Inflammatory macrophage treated with lipopolysaccharide for 1 hour (primary cell): ENCODE measurements at places on chromosomes 12 and 14.

GRCh38 chr12:1865284-1865866, 45.0 kb downstream of the LRTM2 start:
- DNase-seq: no peak

- peak; percentile 37 for DNase-seq
These were observed 55.7 kb downstream of the LIN52 start for GRCh38 chr14:74140374-74140850.

DNA sequence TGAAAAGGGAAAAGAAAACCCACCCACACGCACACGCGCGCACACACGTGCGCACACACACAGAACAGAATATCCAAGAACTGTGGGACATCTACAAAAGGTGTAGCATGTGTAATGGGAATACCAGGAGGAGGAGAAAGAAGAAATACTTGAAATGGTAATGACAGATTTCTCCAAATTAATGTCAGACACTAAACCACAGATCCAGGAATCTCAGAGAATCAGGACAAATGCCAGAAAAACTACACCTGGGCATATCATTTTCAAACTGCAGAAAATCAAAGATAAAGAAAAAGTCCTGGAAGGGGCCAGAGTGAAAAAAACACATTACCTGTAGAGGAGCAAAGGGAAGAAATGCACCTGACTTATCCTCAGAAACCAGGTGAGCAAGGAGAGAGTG, 26.5 kb downstream of the FBXL14 start:
- no peak for DNase-seq

- DNase-seq: no peak
These were observed 84.3 kb upstream of the DIO3 start for GRCh38 chr14:101476916-101477553.

DNA sequence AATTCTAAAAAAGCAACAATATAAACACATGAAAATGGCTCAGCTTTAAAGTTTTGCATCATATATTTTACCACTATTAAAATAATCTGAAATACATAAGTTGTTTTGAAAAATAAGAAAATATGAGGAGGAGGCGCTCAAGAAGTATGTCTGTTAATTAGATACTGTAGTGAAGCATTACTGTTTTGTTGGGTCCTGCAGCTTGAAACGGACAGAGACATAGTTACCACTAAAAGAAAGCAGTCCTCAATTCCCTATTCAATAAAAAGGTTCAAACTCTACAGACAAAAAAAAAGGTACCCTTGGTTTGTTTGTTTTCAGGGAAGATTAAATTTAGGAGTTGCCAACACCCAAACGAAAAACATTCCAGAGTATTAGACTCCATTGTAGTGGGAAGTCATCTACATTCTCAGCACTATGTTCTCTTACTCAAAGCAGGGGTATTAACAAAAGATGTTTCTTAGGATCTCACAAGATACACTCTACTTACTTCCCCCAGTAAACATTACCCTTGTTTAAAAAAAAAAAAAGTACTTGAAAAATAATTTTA, 3.0 kb downstream of the PAWR start:
- DNase-seq: no peak

GRCh38 chr12:77489331-77489970, 341.2 kb upstream of the NAV3 start:
- DNase-seq: no peak
